ENCODE measurements at places on chromosomes 2 and 18.

DNA sequence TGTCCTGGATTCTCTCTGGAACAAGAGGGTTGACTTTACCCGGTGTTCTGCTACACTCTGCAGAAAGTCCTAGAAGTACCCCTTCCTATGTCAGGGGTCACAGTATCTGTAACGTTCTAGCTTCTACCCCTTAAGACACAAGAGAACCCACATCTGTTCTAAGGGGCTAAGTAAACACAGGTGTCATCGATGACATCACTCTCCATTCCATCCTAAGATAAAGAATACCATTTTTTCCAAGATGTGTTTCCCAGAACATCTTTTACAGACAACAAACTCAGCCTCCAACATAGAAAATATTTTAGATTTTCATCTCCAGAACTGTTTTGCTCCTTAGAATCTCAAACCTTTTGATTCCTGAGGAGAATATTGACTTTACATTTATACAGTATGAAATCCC, 239.1 kb downstream of the TRIB2 start:
- DNase-seq = no peak

DNA sequence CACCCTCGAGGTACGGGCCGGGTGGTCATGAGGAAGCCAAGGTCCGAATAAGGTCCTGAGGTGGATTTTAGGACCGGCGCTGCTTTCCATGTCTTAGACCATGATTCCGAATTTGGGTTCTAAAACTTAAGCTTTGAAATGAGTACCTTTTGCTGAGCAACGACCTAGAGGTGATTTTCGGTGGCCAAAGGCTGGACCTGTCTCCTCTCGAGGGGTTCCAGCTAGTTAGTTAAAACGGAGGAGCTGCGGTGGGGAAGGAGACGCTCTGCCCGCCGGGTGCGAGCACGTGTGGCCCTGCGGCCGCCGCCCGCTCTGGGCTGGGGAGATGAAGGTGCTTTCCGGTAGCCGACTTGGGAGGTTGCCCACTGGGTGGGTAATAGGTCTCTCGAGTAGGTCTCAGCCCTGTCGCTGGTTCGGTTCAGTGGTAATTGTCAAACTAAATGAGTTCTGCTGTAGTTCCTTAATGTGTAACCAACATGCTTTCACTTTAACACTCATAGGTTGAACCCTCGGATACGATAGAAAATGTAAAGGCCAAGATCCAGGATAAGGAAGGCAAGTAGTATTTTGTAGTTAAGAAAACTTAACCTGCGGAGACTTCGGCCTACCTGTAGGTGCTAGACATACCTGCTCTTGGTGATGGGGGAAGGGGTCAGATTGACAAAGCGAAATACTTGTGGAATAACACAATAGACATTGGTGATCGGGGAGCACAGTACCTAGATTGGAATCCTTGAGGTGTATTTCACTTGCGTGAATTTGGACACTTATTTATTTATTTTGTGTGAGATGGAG, 572 bp downstream of the RPS27A start:
- DNase-seq = no peak

GRCh38 chr2:52264488-52264887, 1232.6 kb upstream of the NRXN1 start:
- no peak for DNase-seq

DNA sequence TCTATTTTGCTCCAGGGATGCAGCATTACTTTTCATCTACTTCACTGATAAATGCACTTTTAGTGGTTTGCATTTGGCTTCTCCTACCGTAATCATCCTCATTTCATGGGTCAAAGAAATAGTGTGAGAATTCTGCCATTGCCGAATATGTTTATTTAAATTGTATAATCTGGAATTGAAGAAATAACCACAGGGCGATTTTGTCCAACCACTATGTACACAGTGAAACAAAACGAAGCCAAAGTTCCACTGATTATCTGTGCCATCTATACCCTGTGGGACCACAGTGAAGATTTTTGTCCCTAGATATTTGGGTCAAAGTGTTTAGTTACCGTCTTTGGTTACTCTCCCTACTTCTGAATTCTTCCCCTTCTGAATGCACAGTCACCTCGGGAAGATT, 888.6 kb upstream of the NRXN1 start:
- no peak for DNase-seq

DNA sequence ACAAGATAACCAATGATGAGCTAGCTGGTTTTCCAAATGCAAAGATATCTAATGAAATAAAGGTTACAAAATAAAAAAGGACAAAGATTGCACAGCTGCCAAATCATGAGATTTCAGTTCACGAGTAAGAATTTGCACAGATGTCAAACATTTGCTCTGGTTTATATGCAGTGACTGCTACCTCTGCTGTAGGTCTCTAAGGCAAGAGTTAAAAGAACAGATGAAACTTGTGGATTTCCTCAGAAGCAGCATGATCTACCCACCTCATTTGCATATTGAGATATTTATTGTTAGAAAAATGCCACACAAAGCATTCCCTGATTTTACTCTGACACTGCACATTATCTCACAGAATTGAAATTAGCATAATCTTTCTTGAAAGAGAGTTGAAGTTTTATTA, 763.2 kb upstream of the ZEB2 start:
- no peak for DNase-seq

- DNase-seq = no peak
These were observed 166.7 kb downstream of the FHOD3 start for GRCh38 chr18:36464126-36464651.

DNA sequence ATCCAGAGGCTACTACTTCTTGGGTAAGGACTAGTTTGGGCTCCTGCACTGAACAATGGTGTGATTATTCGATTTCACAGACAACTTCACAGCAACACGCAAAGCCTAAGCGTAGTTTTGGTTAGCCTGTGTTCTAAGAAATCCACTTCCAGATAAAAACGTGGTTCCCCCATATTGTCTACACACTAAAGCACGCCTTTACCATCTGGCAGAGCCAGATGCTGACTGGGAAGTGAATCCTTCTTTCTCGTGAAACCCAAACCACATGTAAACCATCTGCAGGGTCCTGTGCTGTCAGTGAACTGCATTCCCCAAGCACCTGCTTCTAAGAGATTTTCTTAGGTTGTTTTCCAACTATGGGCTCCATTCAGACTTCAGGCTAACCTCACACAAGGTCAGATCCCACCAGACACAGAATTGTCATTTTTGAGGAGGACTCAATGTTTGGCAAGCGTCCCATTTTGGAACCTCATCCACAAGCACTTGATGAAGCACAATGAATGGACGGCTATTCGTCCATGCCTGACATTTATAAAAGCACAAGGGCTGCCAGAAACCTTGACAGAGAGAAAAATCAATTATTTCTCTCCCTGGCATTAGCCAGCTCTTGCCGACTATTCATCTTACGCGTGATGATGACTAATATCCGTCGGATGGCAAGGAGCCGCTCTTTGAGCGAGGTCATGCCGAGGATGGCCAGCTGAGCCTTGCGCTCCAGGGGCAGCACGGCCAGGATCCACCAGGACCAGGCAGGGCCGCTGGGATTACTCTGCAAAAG, 38.4 kb downstream of the LONRF2 start:
- DNase-seq = no peak

DNA sequence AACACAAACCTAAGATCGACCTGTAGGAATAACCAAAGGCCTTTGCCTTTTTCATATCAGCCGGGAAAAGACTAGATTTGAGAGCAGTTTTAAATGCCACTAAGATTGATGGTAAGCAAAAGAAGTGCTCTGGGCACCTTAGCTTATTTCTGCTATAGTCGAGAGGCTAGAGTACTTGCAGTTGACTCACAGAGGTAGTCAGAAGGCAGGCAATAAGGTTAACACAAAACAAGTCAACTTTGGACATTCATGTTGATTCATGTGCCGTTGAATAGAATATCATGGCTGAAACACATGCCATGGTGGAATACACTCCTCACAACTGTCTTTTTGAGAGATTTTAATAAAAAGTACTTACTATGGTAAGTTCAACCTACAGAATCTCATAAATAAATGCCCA, 507.6 kb downstream of the ZEB2 start:
- no peak for DNase-seq

GRCh38 chr2:161976917-161977316, 97.1 kb downstream of the DPP4 start:
- no peak for DNase-seq

DNA sequence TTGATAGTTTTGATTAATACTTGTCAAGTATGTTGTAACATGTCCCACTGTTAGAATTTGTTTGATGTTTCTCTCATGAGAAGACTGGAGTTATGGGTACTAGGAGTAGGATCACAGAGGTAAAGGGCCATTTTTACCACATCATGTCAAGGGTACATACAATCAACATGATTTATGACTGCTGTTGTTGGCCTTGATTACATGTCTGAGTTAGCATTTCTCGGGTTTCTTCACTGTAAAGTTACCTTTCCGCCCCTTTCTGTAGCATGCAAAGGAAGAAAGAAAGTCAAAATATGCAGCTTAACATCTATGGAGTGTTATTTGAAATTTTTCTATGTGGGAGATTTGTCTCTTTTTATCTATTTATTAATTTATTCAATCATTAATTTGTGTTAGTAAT, 1456.4 kb downstream of the SUCLG1 start:
- no peak for DNase-seq

- no peak for DNase-seq
These were observed 13.2 kb downstream of the SRSF7 start for GRCh38 chr2:38737925-38738324.

DNA sequence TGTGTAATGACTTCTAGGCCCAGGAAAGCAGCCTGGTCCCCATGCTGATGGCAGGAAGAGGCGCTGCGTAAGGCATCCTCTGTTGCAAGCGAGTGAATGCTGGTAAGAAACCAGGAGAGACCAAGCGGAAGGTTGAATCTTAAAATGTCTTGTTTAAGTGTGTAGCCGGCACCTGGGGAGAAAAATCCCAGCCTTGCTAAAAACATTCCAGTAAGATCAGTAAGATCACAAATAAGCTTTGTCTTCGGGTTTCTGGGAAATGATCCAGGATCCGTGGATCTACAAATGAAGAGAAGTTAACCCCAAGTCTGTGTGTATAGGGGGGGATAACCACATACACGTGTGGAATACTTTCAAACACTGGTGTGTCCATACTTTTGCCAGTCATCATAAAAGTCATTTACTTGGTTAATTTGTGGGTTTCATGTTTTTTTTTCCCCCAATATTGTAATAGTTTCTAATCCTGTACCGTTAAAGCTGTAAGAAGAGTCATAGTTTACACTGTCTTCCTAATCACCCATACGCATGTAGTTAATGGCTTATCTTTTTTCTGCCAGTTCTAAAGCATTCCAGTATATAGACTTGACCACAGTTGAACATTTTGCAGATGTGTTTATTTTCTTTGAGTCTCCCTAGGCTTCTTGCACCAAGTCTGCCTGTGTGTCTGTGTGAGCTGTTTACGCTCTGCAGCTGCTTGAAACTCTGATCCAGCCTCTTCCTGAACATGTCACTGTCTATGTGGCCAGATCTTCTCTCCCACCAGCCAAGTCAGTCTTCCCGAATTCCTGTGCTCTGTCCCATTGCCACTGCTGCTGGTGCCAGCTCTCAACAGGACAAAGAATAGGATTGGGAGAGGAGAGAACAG, 135.9 kb upstream of the ARL4C start:
- DNase-seq = no peak

DNA sequence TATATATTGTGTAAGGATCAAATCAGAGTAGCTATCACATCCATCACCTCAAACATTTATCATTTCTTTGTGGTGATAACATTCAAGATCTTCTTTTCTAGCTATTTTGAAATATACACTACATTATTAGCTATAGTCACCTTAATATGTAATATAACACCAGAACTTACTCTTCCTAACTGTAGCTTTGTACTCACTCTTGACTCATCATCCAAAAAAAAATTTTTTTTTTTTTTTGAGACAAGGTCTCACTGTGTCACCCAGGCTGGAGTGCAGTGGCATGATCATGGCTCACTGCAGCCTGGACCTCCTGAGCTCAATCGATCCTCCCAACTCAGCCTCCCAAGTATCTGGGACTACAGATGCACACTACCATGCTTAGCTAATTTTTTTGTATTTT, 153.3 kb downstream of the EML6 start:
- no peak for DNase-seq

- DNase-seq = no peak
These were observed 262.2 kb upstream of the KLHL29 start for GRCh38 chr2:23122681-23123215.

GRCh38 chr2:195562570-195563566, 94.2 kb upstream of the SLC39A10 start:
- no peak for DNase-seq

DNA sequence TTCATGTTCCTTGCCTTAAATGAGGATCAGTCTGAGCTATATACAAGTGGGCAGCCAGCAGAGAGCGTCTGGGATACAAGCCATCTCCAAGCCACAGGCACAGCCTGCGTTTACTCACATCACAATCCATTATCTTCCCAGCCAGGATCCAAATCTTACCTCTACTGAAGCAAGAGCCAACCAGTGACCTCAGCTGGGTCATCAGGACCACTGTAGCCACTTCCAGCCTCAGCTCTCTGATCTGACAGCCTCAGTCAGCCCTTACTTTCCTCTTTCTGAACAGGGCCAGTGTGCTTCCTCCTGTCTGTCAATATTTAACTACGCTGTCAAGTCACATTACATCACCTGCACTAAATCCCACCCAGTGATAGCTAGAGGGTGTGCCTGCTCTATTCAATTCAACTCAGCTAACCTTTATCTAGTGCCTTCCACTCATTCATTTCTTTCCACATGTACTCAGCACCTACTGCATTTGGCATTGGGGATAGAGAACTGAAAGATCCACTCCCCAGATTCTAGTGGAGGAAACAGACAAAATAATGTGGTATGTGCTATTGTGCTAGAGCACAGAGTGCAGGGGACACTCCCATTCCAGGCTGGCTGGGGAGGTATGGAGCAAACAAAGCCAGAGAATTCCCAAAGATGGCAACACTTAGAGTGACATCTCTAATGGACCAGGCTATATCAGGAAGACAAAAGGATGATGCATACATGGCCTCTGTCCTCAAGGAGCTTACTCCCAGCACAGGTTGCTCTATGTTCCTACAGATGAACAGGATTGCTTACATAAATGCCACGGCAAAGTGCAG, 146.5 kb downstream of the NCKAP5 start:
- no peak for DNase-seq

DNA sequence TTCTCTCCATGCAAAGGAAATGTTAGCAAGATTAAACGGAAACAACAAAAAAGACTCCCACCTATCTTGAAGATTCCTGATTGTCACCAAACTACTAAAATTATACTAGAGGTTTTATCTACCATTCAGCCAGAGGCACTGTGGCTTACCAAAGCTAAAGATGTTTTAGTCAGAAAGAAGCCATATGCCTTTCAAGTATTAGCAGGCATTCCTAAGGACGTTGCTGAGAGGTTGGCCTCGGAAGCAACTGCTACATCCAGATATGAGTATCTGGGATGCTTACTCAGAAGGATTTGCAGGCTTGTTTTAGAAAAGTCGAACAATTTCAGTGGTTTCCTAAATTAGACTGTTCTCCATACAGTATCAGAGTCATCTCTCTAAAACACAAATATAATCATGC, 88.3 kb upstream of the UBE2E3 start:
- DNase-seq = no peak

GRCh38 chr18:58527285-58527951, 101.5 kb downstream of the ALPK2 start:
- DNase-seq = no peak

DNA sequence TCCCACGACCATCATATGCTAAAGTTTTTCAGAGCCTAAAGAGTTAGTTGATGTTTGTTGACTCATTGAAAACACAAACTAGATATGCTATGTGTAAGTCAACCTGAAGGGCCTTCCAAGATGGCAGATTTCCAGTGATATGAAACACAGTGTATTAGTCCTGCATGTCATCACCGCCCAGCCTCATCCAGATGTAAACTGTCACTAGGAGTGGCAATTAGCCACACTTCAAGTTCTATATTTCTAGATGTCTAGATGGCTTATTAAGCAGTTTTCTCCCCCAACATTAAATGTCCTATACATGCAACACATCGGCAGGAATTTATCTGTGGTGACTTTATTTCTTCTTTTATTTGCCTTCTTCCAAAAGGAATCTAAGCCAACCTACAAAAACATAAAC, 444.1 kb upstream of the SMIM21 start:
- DNase-seq = no peak

Measured in NCI-H1930 (cell line).